ENCODE measurements at places on chromosomes 16 and 17.
A peak's percentile ranks its signal among the peaks of the same experiment; 100 is the strongest.

GRCh38 chr17:81064678-81065475 lies 29.9 kb downstream of the BAIAP2 start:
- DNase-seq = no peak

- no peak for DNase-seq
These were observed 268.9 kb upstream of the MAF start for GRCh38 chr16:79869304-79870015.

- DNase-seq = no peak
These were observed 8.4 kb downstream of the KRT39 start for GRCh38 chr17:40958086-40958953.

GRCh38 chr17:77475016-77475976 lies 334.5 kb downstream of the SEC14L1 start:
- DNase-seq = no peak

DNA sequence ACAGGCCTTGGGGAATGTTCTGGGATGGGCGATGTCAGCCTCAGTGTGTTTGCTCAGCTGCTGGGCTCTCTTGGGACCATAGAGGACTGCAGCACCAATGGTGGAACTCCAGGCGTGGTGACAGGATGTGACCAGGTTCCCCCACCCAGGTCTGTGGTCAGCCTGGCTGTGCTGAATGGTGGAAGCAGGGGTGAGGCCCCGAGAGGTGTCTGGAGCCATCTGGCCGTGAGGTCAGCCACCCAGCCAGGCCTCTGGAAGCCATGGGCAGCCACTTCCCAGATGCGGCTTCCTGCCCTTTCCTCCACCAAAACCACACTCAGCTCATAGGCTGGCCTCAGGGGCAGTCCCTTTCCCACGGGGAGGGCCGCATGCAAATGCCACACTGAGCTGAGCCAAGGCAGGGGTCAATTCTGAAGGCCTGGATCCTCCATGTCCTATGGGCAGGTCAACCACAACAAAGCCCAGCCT lies 7.8 kb upstream of the MAPK7 start:
- no peak for DNase-seq

DNA sequence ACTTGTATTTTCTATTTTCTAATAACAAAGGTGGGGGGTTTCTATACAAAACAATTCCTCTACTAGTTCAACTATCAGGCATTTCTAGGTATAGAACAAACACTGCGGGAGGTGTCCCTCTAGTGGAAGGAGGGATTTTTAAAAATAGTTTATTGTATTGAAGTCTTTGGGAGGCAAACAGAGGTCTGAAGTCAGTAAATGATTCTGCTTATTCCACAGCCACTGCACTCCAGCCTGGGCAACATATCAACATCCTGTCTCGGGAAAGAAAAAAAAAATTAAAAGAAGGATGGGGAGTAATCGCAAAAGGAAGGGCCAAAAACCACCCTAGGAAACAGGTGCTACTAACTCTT lies 648 bp upstream of the ERCC4 start:
- peak; percentile 63 for DNase-seq

DNA sequence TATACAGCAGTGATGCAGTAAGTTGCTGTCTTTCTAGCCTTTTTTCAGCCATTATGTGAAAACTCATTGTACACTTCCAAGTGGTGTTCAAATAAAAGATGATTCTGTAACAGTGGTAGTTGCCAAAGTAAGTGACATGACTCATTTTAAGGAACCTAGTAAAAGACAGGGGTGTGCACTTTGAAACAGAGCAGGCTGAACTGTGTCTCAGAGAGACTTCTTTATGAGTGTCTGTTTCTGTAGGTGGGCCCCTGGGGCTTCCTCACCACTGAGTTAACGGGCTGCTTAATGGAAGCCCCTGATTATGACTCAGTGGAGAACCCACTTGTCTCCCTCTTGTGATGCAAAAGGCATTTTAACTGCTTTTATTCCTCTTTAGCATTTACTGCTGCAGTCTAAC lies 147.3 kb downstream of the PCTP start:
- no peak for DNase-seq

DNA sequence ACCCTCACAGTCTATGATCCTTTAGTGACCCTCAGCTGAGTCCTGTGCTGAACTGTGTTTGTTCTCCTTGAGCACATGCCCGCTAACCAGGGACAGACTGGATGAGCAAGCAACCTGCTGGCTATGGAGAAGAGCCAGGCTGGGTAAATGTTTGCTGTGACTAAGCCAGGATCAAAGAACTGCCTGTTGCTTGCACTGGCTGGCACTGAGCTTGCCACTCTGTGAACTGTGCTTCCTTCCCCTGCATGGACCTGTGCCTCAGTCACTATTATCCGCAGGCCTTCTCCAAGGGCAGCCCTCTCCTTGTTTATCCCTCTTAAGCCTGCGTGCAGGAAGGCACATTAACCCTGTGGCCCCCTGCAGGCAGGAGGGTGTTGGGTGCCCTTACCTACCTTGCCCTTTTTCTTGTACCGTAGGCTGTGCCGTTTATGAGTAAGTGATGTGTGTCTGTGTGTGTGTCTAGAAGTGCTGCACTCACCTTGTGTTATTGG lies 7.4 kb downstream of the PNPO start:
- no peak for DNase-seq

- DNase-seq = peak; percentile 55
These were observed 26.3 kb downstream of the CEP112 start for GRCh38 chr17:66165537-66166123.

DNA sequence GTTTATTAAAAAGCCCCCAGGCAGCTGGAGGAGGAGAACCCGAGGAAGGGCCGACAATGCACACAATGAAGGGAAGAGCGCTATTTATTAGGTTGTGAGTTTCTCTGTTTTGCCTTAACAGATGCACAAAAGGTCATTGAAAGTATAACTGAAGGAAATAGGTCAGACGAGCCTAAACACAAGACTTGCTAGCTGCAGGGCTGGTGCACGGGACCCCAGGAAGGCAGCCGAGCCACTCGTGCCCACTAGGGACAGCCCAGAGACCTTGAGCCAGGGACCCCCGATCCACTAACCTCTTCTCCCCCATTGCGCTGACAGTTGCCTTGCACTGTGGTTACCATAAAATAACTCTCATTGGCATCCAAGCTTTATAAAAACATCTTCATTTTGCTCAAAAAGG lies 11.3 kb downstream of the LITAFD start:
- no peak for DNase-seq

- no peak for DNase-seq
These were observed 680.7 kb downstream of the MAF start for GRCh38 chr16:78919852-78920251.

DNA sequence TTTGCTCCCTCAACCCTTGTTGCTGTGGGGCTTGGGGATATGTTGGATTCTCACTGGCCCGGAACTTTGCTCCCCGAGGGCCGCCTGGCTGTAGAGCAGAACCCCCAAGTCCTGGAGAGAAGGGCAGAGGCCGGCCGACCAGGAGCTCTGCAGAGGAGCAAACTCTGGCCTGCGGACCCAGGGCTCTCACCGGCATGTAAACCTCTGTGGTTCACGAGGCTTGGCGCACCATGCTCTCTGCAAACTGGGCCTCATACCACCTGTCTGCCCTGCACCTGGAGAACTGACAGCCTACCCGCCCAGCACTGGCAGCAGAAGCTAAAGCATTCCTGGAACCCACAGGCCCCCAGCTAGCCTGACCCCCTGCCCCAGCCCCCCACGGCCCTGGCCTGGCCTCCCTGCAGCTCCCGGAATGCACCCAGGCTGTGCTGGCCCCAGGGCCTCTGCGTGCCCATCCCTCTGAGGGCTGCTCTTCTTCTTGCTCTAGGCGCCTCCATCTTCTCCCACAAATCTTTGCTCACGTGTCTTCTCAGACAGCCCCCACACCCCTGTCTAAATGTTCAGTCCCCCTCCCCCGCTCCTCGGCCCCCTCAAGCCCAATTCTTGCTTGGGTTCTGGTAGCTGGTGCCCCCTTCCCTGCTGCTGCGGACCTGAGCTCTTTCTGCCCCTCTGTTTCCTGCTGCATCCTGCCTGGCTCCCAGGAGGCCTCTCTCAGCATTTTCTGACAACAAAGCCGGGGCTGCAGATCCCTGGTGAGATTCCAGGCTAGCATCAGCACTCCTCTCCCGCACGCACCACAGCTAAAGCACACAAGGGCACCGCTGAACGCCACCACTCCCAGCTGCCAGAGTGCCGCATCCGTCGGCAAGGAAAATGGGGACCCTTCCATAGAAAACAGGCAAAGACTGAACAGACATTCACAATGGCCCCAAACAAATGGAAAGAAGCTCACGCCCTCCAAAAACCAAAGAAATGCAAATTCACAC lies 23.3 kb downstream of the ACTG1 start:
- no peak for DNase-seq

- no peak for DNase-seq
These were observed 9.2 kb upstream of the BAIAP2 start for GRCh38 chr17:81025741-81026129.

DNA sequence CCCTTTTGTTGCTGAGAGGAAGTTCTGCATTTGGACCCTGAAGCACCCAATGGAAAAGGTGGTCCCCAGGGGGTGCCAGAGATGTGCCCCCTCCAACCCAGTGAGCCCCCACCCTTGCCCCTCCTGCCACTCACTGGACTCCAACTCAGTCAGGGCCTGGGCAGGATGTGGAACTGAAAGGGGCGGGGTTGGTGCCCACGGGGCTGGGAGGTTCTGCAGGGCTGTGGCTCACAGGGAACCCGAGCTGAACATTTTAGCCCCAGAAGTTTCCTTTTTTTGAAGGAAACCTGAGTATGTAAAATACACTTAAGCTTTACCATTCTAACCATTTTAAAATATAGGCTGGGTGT lies 15.8 kb upstream of the OGFOD3 start:
- DNase-seq = no peak

- DNase-seq = no peak
These were observed 81.0 kb downstream of the TMEM100 start for GRCh38 chr17:55641676-55642081.

DNA sequence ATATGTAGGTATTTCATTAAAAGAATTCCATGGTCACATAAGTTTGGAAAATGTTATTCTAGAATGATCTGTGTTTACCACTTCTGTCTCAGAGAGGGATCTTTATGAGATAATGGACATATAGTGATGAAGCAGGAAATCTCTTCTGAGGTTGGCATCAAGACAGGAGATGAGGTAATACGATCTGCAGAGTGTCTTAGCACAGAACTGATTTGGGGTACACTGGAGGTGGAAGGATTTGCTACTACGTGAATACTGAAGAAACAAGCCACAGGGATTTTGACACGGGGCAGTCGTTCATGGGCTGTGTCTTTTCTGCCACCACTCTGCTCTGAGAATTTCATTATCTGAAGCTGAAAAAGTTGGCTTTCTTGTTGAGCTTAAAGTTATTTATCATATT lies 5.5 kb downstream of the CBFB start:
- no peak for DNase-seq

DNA sequence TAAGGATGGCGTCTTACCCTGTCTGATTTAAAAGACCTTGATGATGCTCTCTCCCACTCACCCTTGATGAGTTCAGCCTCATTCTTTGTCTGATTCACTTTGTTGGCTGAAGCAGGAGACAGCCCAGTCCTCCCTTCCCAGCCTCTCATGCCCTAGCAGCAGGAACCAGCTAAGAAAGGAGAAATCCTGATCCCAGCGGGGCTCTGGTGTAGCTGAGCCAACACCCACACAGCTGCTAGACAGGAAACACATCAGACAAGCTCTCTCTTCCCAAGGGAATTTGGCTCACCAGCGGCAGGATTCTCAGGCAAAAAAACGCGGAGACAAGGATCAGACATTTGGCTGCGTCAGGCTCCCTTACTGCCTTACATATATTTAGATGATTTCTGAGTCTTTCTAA lies 211.5 kb downstream of the CDH11 start:
- no peak for DNase-seq
